ENCODE measurements at places on chromosomes 3 and 15. TPM values are rescaled to one million over a fixed set of nuclear protein-coding genes. Genes with fewer than 3 reads are reported as not detected.

The OR4M2 gene
- not detected for total RNA-seq

The CHRFAM7A gene
- total RNA-seq: 0.17 TPM

The ZBTB47 gene
- 112 TPM for total RNA-seq

The DUOXA2 gene
- not detected for total RNA-seq

The CD47 gene
- 44.3 TPM for total RNA-seq

- DNase-seq: no peak
Measured at GRCh38 chr3:138078901-138079344, 36.5 kb downstream of the DZIP1L start.

- no peak for DNase-seq
Measured at GRCh38 chr3:39408493-39409372, 2.2 kb downstream of the RPSA start.

- DNase-seq: no peak
Measured at GRCh38 chr15:40281057-40281800, 1.6 kb downstream of the ANKRD63 start.

DNA sequence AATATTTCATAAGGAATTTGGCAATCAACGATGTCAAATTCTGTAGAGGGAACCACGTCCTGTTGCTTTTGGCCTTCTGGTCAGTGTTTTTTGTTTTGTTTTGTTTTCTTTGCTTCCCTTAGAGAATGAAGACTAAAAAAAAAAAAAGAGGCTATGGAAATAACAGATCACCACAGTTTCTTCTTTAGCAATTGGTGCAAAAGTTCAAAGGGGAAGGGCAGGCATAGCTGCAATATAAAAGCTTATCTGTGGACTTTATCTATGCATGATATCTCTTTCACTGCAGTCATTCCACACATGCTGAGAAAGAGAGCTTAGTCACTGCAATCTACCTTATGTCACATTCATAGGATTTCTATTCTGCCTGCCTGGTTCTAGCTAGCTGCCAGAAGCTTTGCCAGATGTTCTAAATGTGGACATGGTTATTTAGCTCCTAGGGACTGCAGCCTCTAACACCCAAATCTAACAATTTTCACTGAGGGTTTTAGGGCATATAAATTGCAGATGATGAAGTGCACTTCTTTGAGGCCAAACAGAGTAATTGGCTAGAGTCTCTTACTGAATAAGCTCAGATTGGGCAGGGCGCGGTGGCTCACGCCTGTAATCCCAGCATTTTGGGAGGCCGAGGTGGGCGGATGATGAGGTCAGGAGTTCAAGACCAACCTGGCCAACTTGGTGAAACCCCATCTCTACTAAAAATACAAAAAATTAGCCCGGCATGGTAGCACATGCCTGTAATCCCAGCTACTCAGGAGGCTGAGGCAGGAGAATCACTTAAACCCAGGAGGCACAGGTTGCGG is 637.2 kb downstream of the NTRK3 start:
- no peak for DNase-seq

DNA sequence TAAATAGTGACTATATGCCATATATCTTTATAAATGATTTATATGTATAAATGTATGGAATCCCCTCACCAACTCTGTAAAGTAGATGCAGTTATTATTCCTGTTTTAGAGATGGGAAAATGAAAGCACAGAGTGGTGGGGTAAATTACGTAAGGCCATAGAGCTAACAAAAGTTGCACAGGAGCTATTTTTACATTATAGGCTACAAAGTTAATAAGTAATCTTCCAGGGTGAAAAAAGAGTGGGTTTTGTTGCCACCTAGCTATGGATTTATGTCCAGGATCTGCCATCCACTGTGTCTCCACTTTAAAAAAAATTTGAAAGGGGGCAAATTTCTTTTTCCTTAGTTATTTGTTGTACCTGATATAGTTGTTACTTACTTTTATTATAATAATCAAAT is 235.7 kb downstream of the MCTP2 start:
- no peak for DNase-seq

GRCh38 chr15:82805994-82806406 is at the start of gene FSD2:
TSS of gene FSD2 (minus strand) at chr15:82806069. CDS start at chr15:82787390, 18,679 bp downstream.
- DNase-seq: no peak

- DNase-seq: no peak
Measured at GRCh38 chr15:55526559-55527036, 18.6 kb upstream of the DNAAF4 start.

GRCh38 chr15:55389264-55389607 is 18.9 kb downstream of the CCPG1 start:
- no peak for DNase-seq

- no peak for DNase-seq
Measured at GRCh38 chr3:171055336-171056178, 29.0 kb upstream of the SLC2A2 start.

GRCh38 chr3:172373912-172374311 is 74.3 kb downstream of the GHSR start:
- no peak for DNase-seq

- no peak for DNase-seq
Measured at GRCh38 chr15:67026610-67026967, 38.8 kb upstream of the SMAD3 start.

GRCh38 chr3:155387571-155387970 is 94.1 kb upstream of the STRIT1 start:
- DNase-seq: no peak

DNA sequence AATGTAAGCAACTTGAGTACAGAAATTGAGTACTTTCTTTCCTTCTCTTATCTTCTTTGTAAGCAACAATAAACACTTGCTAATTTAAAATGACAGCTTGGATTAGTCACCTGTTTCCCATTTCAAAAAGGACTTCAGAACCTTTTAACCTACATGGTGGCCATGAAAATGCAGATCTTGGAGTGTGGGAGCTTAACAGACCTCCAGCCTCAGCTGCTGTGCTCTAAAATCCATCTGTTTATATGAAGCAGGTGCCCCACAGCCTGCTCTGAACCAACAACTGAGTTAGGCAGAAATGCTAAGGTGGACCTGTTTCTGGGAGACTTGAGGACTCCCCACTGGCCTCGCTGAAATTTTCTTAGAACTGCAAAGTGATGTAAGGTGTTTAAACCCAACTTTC is 91.1 kb upstream of the TNIK start:
- DNase-seq: no peak

GRCh38 chr3:12832350-12833221 is 8.8 kb downstream of the RPL32 start:
- DNase-seq: no peak

DNA sequence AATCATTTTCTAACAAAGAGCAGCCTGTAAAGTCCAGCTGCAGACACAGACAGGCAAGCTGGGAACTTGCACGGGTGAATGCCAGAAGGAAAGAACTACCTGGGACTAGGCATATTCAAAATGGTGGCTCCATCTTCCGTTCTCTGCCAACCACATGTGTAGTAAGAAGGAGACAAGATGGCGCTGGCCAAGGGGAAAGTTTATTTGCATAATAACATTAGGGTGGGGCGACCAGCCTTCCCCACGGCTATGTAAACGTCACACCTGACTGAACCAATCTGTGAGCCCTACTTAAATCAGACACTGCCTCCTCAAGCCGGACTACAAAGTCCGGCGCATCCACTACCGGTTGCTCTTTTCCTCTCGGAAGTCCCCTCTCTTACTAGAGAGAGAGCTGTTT is 130.8 kb downstream of the SNRK start:
- DNase-seq: no peak

Data from esophagus muscularis mucosa (tissue), 4 donors.